ENCODE measurements at places on chromosomes 1 and 21.

DNA sequence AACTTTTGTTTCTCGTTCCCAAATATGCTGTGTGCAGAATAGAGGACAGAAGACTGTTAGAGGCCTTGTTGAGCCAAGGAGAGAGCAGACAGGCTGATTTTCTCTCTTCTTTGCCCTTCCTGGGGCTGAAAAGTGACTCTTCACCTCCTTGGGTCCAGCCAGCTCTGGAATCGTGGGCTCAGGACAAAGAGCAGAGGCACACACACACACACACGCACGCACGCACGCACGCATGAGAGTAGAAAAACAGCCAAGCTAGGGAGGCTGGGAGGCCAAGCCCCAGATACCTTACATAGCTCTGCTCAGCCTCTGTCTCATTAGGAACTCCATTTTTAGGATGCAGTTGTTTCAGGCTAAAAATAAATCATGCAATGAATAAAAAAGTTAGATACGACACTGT, at the start of gene CASQ2:
Gene CASQ2 (minus strand): TSS at position 166 of the 400 bp plus-strand sequence. CDS start 173 bp downstream, outside the sequence.
- no peak for DNase-seq

DNA sequence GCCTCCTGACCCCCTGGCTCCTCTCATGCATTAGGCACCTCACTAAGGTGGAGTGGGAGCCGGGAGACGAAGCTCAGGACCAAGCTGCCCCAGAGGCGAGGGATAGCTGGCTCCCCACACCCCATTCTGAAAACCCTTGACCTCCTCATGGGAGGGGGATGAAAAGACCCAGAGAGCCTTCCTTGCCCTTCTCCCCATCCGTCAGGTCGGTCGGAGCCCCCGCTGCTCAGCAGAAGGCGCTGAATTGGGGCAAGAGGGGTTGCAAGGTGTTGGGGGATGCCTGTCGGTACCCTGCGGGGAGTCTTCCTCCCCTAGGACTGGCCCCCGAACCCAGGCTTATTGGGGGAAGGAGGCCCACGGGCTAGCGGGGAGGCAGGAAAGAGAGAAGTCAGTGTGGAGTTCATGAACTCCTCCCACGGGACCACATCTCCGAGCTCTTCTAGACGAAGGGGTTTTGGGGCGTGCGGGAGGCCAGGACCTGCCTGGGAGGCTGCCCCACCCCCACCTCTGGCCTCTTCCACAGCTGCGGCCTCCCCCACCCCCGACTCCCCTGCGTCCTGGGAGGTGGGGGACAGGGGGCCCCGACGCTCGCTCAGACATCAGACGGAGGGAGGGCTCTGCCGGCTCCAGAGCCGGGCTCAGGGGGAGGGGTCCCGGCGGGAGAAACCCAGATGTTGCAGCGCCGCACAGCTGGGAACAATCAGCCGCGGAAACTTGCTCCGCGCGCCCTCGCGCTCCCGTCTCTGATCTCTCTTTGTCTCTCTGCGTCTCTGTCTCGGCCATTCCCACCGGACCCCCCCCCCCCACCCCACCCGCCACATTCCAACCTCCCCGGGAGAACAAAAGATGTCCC, 719 bp downstream of the MFAP2 start:
- DNase-seq: peak; percentile 62

DNA sequence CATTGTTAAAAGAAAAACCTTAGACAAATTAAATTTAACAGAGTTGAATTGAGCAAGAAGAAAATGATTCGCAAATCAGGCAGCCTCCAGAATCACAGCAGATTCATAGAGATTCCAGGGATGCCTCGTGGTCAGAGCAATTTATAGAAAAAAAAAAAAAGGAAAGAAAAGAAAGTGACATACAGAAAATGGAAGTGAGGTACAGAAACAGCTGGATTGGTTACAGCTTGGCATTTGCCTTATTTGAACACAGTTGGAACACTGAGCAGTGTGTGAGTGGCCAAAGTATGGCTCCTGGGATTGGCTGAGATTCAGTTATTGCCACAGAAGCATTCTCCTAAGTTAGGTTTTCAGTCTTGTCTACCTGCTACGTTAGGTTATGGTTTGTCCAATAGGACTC, 9.1 kb upstream of the C21orf91 start:
- DNase-seq: no peak

DNA sequence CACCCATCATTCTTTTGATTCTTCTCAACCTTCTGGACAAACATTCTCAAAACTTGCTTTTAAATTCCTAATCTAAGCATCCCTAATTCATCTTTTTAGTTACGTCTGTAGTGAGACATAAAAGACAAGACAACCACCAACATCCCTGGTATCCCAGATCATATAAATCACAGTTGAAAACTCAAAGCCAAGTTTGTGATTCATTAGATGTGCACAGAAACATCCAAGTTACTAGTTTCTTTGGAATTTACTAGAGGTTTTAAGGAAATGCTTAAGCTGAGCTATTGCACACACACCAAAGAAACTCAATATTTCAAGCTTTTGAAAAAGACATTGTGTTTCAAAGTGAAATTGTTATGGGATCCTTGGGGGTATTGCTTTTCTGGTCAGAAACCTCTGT, 47.6 kb downstream of the ATP6V1G3 start:
- no peak for DNase-seq

DNA sequence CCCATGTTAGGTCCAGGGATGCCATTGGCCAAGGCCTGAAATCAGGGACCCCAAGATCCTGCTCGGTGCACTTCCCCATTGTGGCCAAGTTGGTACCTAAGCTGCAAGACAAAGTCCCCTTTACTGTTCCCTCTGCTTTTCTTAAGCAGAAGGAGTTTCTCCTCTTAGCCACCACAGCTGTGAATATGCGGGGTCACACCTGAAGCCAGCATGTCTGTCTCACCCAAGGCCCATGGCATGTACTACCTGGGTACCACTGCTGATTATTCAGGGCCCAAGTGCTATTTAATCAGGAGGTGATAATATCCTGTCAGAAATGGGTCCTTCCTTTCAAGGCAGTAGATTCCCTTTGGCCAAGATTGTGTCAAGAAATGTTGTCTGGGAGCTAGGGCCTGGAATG, 133.9 kb upstream of the DNAH14 start:
- no peak for DNase-seq

- no peak for DNase-seq
Measured at GRCh38 chr1:177854951-177855350, 114.9 kb downstream of the SEC16B start.

DNA sequence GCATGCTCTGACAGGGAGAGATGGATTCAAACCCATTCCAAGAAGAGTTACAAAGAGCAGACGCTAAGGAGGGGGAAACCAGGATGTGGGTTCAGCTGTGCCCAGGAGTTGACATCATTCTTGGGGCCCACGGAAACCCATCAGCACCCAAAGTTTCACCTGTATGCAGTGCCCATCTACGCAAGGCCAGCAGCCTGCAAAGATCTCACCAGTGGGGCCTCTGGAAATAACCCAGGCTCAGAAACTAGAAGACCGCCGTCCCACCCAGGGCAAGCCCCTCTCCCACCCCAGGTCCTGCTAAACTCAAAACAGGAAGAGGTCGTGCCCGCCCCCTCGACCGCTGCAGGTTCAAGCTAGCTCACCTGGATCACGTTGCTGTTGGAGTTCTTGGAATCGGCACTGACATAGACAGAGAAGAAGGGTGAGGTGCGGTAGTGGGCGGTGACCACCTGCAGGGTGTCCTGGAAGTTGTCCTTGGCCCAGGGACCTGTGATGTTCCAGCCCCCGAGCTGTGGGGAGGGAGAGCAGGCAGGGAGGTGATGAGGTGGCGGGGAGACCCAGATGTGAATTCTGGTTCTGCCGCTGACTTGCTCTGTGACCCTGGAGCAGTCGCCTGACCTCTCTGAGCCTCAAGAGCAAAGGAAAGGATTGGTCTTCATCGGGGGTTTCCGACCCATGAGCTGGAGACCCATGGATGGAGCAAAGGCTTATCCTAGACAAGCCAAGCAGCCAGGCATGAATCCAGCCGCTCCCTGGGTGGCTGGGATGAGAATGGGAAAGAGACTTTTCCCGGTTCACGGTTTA, 31.7 kb downstream of the ECE1 start:
- DNase-seq: no peak

DNA sequence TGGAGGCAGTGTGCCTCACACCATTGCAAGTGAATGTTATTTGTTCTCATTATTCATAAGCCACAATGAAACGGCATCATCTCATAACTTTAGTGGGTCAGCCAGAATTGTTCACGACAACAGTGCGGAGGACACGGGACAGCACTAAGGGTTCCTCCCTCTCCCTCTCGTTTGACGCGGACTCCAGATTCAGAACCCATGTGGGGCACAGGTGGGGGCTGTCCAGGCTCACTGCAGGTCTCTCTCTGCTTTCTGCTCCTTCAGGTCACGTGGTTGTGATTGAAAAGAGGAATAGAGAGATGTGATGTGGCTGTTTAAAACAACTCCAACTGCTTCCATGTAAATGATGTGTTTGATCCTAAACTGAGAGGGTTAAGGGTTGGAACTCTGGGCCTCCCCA, 13.5 kb downstream of the RUNX1 start:
- no peak for DNase-seq

DNA sequence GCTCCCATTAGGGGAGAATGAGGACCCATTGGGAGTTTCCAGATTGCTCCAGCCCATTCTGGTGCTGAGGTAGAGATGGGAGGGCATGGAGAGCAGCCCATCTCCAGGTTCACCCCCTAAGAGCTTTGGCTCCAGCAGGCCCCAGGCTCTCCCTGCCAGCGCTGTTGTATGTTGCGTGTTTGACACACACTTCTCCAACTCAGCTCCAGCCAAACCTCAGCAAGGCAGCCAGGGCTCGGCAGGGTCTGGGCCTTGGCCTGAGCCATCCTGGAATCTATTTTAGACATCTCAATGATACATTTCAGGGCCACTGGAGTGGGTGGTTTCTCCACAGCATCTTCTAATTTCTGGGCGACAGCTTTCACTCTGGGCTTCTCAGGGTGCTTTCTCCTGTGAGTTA, 117.0 kb downstream of the NAV1 start:
- no peak for DNase-seq

DNA sequence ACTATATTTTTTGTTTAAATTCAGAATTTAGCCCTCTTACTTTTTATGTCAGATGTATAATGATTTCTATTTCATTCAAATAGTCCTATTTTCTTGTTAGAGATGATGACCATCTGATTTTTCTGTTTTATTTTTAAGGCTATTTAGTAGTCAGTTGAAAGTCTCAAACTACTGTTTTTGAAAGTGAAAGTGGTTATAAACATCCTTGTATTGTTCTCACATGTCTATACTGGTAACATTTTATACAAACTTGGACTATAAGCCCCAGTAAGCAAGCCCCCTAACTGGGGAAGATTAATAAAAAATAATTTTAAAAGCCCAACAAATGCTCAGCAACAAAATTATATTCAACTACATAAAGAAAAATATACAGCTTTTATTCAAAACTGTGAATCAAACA, 271.3 kb upstream of the RGS18 start:
- DNase-seq: no peak

DNA sequence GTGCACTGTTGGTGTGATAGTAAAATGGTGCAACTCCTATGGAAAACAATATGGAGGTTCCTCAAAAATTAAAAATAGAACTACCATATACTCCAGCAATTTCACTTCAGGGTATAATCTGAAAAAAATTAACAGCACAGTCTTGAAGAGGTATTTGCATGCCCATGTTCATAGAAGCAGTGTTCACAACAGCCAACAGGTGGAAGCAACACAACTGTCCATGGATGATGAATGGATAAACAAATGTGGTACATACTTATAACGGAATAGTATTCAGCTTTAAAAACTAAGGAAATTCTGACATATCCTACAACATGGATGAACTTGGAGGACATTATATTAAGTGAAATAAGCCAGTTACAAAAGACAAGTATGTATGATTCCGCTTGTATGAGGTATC, 8.2 kb downstream of the TTLL7 start:
- no peak for DNase-seq

GRCh38 chr1:96747565-96747964, 26.0 kb downstream of the PTBP2 start:
- no peak for DNase-seq

GRCh38 chr1:909861-910310, 13.8 kb upstream of the SAMD11 start:
- DNase-seq: no peak

GRCh38 chr1:18913065-18913835, 10.9 kb upstream of the ALDH4A1 start:
- peak; percentile 97 for DNase-seq

- DNase-seq: peak; percentile 48
Measured at GRCh38 chr1:151839457-151840403, at the start of gene C2CD4D. Gene C2CD4D (minus strand): TSS chr1:151839820. CDS start chr1:151838989, 831 bp downstream.

DNA sequence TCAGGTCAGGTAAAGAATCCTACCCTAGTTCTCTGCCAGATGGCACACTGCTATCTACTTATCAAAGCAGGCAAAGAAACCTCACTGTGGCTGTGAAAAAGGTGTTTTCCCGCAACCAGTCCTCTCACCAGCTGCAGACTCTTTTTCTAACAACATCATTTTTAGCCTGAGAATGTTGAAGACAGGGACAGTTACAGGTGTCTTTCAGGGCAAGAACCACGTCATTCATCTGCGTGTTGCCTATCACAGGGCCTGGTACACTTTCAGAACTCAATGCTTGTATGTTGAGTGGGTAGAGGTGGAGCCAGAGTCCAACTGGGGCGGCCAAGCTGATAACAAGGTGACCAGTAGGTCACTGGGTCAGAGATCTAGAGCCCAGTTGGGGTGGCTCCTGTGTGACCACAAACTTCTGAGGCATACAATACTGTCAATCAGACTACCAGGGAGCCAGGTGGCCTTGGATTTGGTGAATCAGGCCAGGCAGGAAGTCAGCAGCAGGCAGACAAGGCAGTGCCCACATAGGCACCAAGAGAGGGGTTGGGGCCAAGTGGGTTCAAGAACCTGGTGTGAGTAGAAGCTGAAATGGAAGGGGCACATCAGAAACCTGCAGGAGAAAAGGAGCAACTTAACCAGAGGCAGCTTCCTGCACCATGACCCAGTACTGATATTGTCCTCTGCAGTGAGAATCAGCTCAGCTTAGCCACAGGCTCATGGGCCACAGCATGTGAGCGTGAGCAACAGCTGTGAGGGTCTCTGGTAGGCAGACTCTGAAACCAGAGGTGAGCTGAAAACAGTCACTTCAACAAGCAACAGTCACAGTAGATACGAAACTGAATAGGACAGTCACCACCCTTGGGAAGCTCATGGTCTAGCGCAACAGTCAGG, 123.6 kb downstream of the DTL start:
- no peak for DNase-seq

DNA sequence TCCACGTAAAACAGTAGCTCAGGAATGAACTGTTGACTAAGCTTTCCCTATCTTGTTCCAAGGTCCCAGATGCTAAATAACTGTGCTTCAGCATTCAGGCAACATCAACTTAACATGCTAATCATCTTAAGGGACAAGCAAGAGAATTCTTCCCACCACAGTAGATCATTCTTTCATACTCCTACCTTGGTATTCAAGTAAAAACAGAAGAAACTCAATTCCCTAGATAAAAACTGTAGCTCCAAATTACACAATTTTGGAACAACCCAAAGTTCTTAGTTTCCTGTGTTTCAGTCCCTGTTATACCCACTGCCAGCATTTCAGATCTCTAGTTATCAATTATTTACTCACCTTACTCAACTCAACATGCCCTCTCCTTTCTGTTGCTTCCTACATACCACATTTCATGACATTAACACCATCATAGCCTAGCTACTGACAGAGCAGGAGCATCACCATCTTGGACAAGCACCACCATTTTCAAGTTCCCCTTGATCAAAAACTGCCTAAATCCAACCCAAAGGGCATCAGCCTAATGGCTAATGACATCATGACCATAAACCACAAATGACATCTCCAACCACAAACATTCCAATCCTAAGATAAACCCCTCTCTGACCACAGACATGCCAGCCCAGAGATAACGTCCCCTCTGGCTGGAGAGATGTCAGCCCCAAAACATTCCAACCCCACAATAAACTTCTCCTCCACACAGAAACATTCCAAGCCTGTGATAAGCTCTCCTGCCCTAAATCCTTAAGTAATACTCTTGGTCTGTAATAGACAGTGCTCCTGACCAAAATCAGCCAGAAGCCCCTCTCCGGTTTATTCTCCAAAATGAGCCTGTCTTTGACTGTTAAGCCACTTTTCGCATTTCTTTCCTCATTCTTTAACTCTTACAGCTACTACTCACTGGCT, 191.2 kb downstream of the RERE start:
- DNase-seq: no peak

Data from HuH-7.5 (cell line).